Thymus (tissue), 14 donors: ENCODE measurements at places on chromosomes 16 and 17.
A peak's percentile ranks its signal among the peaks of the same experiment; 100 is the strongest.

- DNase-seq: no peak
These were observed 6.0 kb upstream of the DCXR start for GRCh38 chr17:82043507-82043906.

DNA sequence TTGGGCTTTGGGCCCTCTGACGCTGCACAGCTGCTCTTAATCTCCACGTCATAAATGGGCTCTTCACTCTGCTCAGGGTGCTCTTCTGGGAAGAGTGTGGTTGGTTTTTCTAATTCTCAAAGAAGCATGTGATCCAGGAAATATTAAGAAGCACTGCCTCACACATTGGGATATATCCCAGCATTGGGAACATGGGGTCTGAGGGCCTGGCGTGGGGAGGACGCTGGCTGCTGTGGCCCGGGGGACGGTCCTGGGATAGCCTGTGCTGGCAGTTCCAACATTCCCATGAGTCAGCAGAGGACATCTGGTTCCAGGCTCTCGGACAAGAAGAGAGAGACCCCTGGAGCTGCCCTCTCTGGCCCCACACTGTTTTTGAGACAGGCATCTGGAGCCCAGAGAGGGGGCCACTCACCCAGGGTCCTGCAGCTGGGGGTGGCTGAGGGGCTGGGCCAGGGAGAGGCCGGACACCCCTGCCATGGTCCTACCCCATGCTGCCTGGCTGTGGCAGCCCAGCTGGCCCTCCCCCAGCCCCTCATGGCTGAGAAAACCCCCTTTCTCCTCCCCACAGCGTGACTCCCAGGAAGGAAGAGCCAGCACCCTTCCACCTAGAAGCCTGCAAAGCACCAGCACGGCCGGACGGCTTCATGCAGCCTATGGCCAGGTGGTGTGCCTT, 58.8 kb downstream of the NT5M start:
- DNase-seq: no peak

DNA sequence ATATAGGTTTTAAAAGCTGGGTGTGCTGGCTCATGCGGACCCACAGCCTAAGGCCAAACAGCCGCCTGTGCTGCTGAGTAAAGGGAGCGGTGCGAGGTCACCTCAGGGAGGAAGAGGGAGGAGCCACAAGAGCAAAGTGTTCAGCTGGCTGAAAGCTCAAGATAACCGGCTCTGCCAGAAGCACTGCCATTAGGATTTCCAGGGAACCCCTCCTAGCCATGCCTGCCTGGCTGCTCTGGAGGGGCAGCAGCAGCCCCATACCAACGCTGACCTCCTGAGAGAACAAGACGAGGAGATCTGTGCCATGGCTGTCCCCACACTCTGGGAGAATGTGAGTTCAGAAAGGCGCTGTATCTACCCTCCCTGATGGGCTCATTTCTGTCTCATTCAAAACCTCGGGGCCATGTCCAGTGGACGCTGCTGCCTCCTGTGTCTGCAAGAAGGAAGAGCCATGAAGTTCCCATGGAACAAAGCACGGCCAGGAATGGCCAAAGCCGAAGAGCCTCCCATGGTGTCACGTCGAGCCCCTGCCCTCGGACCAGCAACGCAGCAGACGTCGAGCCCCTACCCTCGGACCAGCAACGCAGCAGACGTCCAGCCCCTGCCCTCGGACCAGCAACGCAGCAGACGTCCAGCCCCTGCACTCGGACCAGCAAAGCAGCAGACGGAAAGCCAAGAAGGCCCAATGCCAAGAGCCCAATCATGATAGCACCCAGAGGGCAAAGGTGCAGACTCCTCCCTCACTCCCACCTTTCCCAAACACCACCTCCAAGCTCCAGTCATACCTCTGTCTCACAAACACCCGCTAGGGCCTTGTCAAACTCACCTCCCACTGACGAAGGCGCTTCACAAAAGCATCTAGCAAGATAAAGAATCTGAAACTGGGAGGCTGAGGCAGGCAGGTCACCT, 107.0 kb downstream of the ANKRD11 start:
- DNase-seq: no peak

- no peak for DNase-seq
These were observed 302.7 kb downstream of the MAF start for GRCh38 chr16:79297805-79298204.

DNA sequence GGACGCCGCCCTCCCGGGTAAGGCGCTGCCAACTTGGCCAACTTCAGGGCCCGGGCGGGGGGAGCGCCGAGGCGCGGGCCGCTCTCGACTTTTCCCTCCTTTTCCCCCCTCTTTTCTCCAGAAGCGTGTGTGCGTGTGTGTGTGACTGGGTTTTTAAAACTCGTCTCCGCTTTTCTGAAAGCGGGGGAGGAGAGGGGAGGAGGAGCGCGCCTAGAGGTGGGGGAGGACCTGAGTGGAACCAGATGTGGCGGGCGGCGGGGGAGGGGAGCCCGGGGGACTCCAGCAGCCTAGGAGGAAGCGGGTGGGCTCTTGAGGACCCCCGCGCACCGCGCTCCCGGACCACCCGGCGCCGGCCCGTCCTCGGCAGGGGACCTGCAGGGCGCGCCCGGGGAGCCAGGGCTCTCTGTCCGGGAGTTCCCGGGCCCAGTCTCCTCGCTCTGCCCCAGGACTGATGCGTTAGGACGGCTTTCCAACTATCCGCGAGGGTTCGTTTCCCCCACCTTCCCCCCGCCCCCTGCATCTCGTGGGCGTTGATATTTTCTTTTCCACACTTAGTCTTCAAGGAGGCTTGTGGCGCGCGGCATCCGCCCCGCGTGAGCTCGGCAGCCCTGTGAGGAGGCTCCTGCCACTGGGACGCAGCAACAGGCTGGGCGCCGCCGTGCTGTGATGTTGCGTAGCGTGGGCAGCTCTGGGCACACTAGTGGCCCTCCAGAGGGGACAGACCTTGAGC, 599 bp downstream of the MRC2 start:
- DNase-seq: no peak

- DNase-seq: no peak
These were observed 6.7 kb downstream of the RPRML start for GRCh38 chr17:46972346-46972745.

- DNase-seq: no peak
These were observed 22.1 kb upstream of the NAT9 start for GRCh38 chr17:74798239-74798707.

- DNase-seq: no peak
These were observed 12.6 kb upstream of the POLR3E start for GRCh38 chr16:22284637-22285036.

DNA sequence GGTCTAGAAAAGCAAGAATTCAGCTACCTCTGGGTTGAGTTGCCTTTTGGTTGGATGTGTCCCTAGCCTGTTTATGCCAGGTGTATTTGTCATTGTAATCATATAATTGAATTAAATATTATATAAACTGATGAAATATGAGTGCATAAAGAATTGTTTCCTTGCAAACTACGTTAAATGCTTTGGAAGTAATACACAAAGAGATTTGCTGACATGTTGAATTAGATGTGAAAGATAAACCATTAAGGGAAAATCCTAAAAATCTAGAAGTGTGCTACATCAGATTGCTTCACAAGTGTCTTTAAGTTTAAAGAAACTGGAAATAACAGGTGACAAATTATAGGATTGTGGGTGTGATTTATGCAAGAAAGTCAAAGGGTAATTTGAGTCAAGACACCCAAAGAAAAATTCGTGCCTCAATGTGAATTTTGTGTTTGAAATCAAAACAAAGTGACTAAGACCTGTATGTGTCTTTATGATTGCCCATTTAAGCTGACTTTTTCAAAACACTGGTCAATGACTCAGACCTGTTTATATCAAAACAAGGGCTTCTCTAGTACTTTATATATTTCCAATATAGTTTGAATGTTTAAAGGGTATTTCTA, 5.1 kb upstream of the PYY start:
- no peak for DNase-seq

- no peak for DNase-seq
These were observed 66.0 kb downstream of the CDK12 start for GRCh38 chr17:39527220-39527813.

- no peak for DNase-seq
These were observed 18.8 kb downstream of the TOM1L1 start for GRCh38 chr17:54919425-54919824.

GRCh38 chr17:14245002-14245401, 8.3 kb upstream of the CDRT15 start:
- DNase-seq: no peak

GRCh38 chr16:58515871-58516767, 802 bp downstream of the SETD6 start:
- peak; percentile 22 for DNase-seq

GRCh38 chr16:28610595-28611191, 849 bp upstream of the SULT1A1 start:
- no peak for DNase-seq

DNA sequence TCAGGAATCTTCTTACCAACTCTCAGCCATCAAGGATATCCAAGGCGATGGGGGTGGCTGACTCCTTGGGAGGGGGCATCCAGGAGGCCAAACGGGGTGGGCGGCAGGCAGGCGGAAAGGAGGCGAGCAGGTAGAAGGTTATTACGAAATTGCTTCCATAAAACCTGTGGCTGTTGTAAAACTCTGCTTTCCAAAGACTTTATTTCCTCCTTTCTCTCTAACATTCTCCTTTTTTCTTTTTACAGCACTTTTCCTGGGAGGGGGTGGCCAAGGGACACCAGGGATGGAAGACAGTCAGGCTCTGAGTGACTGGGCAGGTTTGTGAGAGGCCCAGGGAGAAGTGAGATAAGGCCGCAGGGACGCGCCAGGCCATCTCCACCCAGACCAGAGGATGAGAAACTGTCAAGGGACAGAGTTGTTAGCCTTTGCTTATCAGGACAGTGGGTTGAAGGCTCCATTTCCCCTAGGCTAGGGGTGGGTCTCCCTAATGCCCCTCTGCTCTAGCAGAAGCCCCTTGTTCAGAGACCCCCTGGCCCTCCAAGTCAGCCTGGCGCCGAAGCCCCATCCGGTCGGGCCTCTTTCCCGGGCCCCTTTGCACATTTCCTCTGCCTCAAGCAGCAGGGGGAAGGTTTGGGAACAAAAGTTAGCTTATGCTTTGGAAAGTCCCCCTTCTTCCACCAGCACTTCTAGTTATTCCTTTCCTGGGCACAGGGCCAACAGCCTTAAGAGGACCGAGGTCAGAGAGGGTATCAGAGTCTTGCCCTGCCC, 5.0 kb upstream of the HOXB9 start:
- no peak for DNase-seq

DNA sequence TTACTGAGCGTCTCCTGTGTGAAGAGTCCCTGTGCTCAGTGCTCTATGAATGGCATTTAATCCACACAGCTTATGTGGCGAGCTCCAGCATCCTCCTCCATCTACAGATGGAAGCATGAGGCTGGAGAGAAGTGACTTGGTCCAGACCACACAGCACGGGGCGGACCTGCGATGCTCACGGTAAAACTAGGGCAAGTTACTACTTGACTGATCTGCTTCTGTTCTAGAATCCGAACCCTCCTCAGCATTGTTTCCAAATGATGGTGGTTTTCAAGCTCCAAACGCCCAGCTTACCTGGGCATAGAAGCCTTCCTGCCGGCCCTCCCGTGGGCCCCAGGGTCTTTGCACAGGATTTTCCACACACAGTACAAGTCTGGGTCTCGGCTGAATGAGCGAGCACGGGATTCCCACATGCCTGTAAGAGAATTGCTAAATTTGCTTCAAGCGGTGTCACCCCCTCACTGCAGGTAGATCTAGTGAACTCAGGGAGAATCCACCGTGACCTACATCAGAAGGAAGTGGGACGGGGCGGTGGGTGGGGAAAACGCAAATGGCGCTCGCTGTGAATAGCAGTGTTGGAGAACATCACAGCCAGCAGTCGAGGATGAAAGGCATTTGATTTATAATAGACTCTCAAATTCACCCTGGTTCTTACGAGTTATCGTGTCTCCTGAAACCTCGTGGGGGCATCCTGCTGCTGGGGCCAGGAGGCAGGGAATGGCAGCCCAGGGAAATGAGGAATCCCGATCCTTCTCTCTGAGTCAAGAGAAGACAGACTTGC, 101.1 kb downstream of the CMIP start:
- DNase-seq: no peak

- DNase-seq: no peak
These were observed 115.2 kb downstream of the RBFOX3 start for GRCh38 chr17:79495665-79496064.

GRCh38 chr16:77207030-77207429, 7.8 kb downstream of the SYCE1L start:
- no peak for DNase-seq

DNA sequence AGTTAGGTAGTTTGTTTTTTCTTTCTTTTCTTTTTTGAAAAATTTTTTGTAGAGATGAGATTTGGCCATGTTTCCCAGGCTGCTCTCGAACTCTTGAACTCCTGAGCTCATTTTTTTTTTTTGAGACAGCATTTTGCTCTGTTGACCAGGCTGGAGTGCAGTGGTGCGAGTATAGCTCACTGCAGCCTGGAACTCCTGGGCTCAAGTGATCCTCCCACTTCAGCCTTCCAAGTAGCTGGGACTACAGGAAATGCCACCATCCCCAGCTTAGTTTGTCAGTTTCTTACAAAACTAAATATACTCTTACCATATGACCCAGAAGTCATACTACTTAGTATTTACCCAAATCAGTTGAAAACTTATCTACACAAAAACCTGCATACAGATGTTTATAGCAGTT, 14.4 kb upstream of the FBXO47 start:
- DNase-seq: no peak

DNA sequence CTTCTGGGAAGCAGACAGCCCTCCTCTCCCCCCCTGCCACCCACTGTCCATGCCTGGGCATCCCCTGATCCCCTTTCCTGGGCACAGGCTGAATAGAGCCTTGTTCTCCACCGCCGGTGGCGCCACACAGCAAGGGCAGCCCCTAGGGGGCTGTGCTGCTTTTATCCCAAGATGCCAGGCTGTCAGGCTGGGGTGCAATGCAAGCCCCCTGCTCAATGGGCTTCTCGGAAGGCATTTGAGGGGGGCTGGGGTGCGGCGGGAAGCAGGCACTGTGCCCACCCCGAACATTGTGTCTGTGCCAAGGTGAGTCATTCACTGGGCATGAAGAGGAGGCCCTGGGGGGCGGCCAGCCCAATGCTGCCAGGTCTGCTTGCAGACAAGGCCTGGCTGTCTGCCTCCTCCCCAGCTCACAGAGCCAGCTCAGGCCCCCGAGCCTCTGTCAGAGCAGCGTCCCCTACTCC, 1.5 kb upstream of the GFAP start:
- no peak for DNase-seq

- no peak for DNase-seq
These were observed 17.2 kb downstream of the C16orf86 start for GRCh38 chr16:67683767-67684166.

GRCh38 chr17:15742051-15742795, 10.1 kb downstream of the TBC1D26 start:
- DNase-seq: no peak

DNA sequence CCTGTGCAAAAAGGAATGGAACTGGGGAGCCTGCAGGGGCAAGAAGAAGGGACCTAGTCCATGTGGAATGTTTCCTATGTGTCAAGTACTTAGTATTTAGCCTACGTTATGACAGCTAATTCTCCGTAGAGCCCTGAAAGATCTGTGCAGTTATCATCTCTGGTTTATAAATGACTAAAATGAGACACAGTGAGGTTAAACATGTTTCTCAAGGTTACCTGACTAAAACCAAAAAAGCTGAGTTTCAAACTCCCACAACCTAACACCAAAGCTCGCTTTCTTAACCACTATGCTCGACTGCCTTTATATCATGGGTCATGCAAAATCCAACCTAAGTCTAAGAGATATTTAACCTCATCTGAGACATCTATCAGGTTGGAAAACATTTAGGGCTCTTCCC, 53.3 kb upstream of the CCL2 start:
- no peak for DNase-seq

- no peak for DNase-seq
These were observed 55.4 kb upstream of the NLK start for GRCh38 chr17:27986805-27987684.
